SIG-M5 (cell line): ENCODE measurements at places on chromosomes 4 and X.

- DNase-seq, result no peak
Measured at GRCh38 chr4:15331930-15332329, 95.9 kb upstream of the C1QTNF7 start.

DNA sequence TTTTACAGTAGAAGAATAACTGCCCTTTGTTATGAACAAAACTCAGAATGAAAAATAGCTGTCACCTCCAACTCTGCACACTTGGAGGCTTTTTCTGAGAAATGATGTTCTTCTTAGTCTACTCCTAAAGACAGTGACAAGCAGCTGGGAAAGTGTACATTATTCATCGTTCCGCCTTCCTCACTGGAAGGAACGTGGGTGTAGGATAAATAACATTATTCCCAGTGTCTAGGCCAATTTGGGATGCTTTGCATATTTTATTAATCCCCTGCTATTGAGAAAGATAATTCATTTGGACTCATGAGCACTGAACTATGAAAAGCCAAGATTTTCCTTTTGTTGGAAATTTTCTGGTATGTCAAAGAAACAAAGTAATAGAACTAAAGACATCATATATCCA lies 87.8 kb downstream of the VCX2 start:
- DNase-seq, result no peak

GRCh38 chrX:14095702-14096101 lies 66.0 kb upstream of the GEMIN8 start:
- DNase-seq, result no peak

- DNase-seq, result no peak
Measured at GRCh38 chrX:104310090-104310489, 55.4 kb upstream of the ESX1 start.

- DNase-seq, result peak; percentile 87
Measured at GRCh38 chr4:127698789-127699200, 31.4 kb upstream of the SLC25A31 start.

- DNase-seq, result no peak
Measured at GRCh38 chr4:156710365-156711192, 261.0 kb downstream of the PDGFC start.

DNA sequence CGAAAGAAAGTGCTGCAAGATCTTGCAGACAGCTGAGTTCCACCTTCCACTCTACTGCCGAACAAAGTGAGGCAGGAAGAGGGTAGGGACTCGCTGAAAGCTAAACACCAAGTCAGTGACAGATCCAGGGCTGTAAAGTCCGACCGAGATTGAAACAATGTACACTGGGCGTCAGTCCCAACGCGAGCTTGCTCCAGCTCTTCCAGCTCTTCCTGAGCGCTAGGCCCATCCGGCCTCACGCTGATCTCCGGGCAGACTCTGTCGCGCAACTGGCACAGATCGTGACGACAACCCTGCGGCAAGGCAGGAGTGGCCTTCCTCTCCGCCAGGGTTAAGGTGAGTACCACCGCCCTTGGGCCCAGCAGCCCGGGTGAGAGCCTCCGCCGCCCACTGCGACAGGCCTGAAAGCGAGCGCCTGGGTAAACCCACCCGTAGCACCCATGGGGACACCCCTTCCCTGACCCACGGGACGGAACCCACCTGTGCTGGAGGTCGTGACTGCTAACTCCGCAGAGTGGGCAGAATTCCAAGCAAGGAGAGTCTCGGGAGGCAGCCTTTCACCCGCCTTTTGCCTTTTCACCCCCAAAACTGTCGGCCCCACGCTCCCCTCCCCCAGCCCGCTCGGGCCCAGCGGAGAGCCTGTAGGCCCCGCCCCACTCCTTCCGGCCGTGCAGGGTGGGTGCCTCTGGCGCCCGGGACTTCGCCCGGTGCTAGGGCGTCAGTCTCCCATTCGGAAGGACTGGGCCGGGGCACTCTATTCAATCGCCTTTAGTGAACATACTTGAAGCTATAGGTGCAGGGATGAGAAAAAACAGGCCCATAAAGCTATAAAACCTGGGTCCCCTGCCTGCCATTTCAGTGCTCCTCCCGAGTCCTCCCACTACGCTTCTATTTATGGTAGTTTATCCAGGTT lies at the start of gene TMLHE:
Gene TMLHE (minus strand): TSS at position 641 of the 913 bp plus-strand sequence. CDS start 67,676 bp downstream, outside the sequence.
- DNase-seq, result no peak

- no peak for DNase-seq
Measured at GRCh38 chr4:2789793-2790582, 2.9 kb upstream of the SH3BP2 start.

DNA sequence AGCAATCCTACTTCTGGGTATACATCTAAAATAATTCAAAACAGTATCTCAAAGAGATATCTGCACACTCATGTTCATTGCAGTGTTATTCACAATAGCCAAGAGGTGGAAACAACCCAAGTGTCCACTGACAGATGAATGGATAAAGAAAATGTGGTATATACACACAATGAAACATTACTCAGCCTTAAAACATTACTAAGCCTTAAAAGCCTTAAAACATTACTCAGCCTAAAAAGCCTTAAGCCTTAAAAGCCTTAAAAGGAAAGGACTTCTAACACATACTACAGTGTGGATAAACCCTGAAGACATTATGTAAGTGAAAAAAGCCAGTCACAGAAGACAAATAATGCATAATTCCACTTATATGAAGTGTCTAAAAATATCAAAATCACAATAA lies 40.3 kb upstream of the TFDP3 start:
- DNase-seq, result no peak

GRCh38 chrX:155966876-155967275 lies 30.6 kb upstream of the IL9R start:
- peak; percentile 7 for DNase-seq

GRCh38 chr4:21248331-21248730 lies 548.1 kb downstream of the PACRGL start:
- DNase-seq, result no peak

- DNase-seq, result no peak
Measured at GRCh38 chr4:52861879-52862616, at the start of gene RASL11B. TSS of gene RASL11B (plus strand) at chr4:52862317. CDS start at chr4:52862508, 191 bp downstream.

- no peak for DNase-seq
Measured at GRCh38 chr4:27276307-27277073, 415.8 kb downstream of the STIM2 start.

DNA sequence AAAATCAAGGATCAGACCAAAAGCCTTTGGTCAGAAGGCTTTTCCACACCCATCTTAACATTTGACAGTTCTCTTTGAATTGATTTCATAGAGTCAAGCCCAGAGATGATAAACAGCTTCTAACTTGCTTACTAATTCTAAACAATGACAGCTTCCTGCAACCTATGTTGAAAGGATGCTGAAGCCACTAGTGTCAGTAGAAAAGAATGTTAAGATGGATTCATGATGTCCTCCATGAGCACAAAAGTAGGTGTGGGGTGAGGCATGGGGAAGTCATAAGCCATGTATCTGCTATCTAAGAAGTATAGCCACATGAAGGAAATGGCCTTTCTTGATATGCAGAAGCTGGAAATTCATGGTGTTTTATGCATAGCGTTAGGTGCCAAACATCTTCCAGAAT lies 269.3 kb downstream of the DHX15 start:
- no peak for DNase-seq

GRCh38 chrX:52979568-52979967 lies 21.2 kb upstream of the FAM156A start:
- no peak for DNase-seq

GRCh38 chr4:16884673-16885460 lies 13.6 kb downstream of the LDB2 start:
- DNase-seq, result no peak

- no peak for DNase-seq
Measured at GRCh38 chr4:108783665-108784463, 21.0 kb upstream of the ETNPPL start.

GRCh38 chrX:6679988-6680387 lies 145.1 kb upstream of the VCX3A start:
- DNase-seq, result no peak

GRCh38 chrX:85897362-85898126 lies 149.8 kb downstream of the CHM start:
- no peak for DNase-seq

DNA sequence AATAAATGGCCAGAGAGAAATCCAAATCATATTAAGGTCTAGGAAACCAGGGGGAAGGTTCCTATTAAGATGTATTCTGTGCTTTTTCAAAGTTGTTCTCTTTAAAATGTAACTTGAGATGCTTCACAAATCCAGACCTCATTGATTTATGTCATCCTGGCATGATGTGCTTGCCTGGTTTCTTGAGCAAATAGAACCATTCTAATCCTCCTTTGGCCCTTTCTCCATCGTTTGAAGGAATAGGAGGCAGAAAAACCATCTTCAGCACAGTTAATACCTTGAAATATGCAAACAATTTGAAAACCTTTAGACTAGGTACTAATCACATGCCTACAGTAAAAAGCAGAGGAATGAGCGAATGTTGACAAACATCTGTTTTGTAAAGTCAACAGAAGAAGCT lies 202.2 kb upstream of the CXorf66 start:
- no peak for DNase-seq

DNA sequence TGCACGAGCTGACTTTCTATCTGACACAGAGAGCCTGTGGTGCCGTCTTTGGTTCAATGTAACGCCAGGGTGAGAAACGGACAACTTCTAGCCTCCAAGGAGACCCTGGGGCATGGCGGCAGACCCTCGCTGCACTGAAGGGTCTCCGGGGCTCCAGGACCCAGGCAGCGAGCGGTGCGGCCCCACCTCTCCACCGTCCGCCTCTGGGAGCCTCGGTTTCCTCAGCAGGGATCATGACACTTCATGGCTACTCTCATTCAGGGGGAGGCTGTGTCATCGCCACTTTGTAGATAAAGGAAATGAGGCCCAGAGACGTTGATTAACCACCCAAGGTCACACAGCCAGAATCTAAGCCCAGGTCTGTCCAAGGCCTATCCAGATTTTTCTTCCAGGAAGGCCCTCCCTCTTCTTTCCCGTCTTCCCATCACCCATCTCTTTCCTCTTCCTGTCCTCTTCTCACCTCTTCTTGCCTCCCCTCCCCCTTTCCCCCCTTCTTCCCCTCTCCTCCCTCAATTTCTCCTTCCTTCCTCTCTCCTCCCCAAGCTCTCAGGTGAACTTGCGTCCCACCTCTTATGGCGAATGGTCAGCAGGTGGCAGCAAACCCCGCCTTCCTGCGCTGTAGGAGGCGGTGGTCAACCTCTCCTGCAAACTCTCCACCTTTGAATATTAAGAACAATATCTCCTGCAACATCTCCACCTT lies 69.3 kb upstream of the HMX1 start:
- no peak for DNase-seq

DNA sequence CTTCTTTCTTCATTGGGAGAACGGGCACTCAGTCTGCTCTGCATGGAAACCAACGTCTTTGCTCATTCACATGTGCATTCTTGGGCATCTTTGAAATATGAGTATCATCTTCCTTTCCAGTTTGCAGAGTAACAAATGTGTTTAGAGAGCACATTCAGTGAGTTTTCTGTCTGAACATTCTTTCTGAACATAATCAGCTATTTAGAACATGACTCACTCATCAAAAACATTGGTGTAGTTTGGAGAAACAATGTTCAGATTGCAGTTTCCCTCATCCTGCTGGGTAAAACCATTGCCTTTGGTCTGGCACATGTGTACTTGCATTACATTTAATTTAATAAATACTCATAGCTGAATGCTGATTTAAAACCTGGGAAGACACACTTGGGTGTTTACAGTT lies 81.5 kb upstream of the F9 start:
- no peak for DNase-seq

DNA sequence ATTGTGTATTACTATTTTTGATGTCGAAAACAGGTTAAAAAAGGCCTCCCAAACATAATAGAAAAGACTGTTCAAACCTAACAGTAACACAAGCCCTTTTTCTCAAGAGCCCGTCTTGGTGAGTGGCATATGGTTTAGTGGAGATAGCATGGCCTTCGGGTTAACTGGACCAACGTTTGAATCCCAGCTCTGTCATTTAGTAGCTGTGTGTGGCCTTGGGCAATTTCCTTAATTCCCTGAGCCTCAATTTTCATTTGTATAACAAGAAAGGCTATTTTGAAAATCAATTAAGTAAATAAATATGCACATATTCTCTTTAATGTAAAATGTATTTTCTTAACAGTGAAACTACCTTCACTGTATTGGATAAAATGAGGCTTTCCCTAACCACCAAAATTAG lies 62.3 kb downstream of the HELT start:
- no peak for DNase-seq

- no peak for DNase-seq
Measured at GRCh38 chrX:150446995-150447394, 83.9 kb downstream of the MAMLD1 start.

- DNase-seq, result no peak
Measured at GRCh38 chrX:46262304-46262703, 282.9 kb downstream of the ZNF674 start.

DNA sequence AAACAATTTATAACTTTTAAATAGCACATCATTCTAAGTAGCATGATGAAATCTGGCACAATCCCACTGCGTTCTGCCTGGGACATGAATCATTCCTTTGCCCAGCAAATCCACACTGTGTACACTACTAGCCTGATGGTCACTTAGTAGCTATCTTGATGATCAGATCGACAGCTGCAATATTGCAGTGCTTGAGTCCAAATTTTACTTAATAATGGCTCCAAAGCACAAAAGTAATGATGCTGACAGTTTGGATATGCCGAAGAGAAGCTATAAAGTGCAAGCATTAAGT lies 86.6 kb upstream of the NPNT start:
- DNase-seq, result no peak

- no peak for DNase-seq
Measured at GRCh38 chr4:88659055-88659889, 38.4 kb downstream of the NAP1L5 start.

DNA sequence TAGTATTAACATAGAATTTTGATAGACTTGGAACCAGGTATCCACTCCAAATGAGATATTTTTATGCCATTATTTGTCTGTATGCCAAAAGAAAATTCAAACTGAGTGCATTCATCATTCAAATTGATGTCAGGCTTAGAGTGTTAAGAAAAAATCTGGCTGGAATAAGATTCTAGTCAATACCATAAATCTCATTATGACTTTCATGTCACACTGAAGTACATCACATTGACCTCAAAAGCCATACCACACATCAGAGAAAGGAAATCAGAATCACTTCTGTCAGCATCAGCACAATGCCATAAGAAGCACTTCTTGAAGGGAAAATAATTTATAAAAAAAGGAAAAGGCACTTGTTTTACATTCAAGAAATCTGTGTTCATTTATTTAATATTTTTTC lies 119.0 kb upstream of the BMP3 start:
- DNase-seq, result no peak

- DNase-seq, result no peak
Measured at GRCh38 chr4:8346838-8347605, 77.5 kb downstream of the HTRA3 start.

- no peak for DNase-seq
Measured at GRCh38 chr4:149707862-149708261, 107.8 kb downstream of the IQCM start.
